ENCODE measurements at places on chromosomes 16 and 17. TPM values are rescaled to one million over a fixed set of nuclear protein-coding genes. Genes with fewer than 3 reads are reported as not detected.

GPR179 gene
- 1.4 TPM for polyA plus RNA-seq

ITGB3 gene
- polyA plus RNA-seq, result 5.6 TPM

WFDC1 gene
- 18.6 TPM for polyA plus RNA-seq

MSRB1 gene
- 38.8 TPM for polyA plus RNA-seq

KCNJ18 gene
- polyA plus RNA-seq, result not detected

Data from large intestine (tissue), 12 donors.